ENCODE measurements at places on chromosomes 4 and X.

DNA sequence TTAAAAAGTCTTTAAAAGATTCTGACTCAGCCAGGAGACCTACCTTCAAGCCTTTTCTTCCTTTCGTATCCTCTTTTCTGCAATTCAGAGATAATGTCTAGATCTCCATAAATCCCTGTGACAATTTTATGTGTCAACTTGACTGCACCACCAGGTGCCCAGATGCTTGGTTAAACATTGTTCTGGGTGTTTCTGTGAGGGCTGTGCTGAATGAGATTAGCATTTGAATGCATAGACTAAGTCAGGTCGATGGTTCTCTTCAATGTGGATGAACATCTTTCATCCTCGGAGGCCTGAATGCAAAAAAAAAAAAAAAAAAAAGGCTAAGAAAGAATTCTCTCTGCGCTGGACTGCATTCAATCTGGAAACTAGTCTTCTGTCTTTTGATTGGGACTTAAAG lies 1082.7 kb downstream of the NLGN4X start:
- DNase-seq = no peak

DNA sequence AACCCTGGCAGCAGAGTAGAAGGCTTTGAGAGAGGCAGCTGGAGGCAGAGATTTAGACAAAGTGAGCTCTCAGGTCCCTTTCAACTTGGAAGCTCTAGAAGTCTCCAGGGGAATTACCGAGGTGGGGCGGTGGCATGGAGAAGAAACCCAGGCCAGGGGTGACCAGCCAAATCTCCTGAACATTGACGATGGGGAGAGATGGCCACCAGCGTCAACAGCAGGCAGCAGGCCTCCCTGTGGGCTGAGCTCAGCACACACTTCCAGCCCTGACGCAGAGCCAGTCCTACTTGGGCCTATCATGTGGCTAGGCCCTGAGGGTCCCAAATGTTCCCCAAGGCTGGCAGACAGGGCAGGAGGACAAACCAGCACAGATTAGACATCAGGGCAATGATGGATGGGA lies 187.8 kb downstream of the BCOR start:
- DNase-seq = no peak

DNA sequence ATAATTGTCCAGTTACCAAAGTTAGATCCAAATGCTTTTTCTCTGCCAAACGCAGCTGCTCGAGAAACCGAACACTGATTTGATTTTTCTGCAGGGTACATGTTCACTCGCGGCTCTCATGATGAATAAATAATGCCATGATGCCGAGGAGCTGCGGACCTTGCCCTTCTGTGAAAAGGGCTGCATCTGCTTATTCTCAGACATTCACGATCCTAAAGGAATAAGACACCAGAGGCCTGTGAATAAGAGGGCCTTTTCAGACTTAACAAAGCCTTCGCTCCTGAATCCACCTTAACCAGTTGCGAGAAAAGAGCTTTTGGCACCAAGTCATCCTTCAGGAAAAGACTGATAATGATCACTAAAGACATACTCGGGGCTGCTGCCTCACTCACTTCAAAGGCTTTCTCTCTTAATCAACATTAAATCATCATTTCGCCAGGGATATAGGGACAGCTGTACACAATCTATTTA lies 147.5 kb downstream of the FBXO8 start:
- no peak for DNase-seq

DNA sequence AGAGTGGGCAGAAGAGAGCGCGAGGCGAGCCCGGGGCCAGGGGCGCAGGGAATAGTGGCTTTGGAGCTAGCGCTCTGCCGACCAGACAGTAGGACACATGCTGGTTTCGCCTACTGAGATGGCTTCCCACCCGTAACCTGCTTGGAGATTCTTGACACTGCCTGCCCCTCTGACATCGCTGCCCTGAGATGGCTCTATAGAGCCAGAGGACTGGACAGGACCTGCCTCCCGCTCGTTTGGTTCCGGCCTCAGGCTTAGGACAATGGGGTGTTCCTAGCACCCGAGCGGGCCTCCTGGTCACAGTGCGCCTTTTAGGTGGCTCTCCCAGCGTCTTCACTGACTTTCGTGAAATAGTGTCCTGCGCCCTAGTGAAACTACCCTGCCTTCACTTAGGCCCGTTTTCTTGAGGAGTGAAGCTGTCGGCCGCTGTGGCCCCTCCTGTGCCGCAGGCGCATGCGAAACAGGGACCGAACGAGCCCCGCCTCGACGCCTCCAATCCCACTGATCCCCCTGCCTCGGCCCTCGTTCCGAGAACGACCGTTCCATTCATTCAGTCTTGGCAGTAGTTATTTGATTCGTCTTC lies 608 bp downstream of the TAF1 start:
- peak; percentile 22 for DNase-seq

- DNase-seq = no peak
Measured at GRCh38 chr4:164508771-164509170, 245.2 kb upstream of the SMIM31 start.

- DNase-seq = no peak
Measured at GRCh38 chrX:15856636-15857035, 2.0 kb upstream of the AP1S2 start.

DNA sequence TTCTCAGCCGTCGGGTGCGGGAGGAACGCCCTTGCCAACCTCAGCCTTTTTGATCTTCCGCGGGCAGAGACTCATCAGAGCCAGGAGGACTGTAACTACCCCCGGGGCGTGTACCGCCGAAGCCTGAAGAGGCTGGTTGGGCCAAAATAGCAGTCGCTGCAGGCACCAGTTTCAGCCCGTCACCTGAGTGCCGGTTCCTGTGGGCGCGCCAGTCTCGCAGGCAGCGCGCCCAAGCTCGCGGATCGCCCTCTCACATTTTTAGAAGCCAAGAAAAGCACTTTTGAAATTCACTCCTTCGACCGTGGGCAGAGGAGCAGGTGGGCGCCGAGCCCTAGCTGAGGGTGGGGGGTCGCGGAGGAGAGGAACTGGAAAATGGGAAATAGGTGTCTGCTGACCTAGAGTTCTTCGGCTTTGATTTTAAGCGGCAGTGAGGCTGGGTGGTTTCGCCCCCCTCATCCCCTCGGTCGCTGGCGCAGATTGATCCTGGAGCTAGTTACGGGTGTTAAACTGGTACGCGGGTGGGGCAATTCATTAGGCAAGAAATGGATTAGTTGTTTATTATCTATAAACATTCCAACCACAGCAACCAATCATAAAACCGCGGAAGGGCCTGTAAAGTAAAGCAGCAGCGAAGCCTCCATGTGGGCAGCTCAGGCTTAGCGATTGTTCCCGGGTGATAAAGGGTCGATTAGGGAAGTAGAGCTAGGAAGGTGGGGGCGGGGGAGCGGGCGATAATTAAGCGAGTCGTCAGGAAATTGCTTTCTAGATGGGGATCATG lies 69.2 kb downstream of the FBXO8 start:
- no peak for DNase-seq

- no peak for DNase-seq
Measured at GRCh38 chr4:141654098-141654497, 17.7 kb downstream of the IL15 start.

DNA sequence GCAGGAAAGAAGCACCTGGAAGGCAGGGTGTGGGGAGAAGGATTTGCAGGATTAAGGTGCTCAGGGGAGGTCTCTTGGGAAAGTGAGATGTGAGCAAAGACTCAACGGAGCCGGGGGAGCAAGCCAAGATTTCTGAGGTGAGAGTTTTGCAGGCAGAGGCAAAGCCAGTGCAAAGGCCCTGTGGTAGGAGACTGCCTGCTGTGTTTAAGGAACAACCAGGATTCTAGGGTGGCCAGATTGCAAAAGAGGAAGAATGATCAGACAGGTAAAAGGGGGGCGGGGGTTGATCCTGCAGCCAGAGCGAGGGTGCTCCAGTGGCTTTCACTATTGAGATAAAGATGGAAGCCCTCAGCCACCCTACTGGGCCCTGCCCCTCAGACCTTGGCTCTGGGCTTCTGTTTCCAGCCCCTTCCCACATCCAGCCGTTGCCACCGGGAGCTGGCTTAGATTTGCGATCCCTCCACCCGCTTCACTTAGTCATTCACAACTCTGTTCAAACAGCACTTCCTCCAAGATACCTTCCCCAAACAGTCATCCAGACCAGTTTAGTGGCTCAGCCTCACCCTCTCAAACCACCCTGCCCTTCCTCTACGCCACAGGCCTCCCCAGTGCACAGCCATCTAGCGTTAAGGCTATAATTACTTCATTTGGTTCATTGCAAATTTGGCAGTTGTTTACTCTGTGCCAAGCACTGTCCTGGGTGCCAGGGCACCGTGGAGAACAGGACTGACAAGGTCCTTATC lies 23.3 kb upstream of the BCOR start:
- no peak for DNase-seq

- DNase-seq = no peak
Measured at GRCh38 chr4:122703868-122704267, 28.6 kb upstream of the BBS12 start.

DNA sequence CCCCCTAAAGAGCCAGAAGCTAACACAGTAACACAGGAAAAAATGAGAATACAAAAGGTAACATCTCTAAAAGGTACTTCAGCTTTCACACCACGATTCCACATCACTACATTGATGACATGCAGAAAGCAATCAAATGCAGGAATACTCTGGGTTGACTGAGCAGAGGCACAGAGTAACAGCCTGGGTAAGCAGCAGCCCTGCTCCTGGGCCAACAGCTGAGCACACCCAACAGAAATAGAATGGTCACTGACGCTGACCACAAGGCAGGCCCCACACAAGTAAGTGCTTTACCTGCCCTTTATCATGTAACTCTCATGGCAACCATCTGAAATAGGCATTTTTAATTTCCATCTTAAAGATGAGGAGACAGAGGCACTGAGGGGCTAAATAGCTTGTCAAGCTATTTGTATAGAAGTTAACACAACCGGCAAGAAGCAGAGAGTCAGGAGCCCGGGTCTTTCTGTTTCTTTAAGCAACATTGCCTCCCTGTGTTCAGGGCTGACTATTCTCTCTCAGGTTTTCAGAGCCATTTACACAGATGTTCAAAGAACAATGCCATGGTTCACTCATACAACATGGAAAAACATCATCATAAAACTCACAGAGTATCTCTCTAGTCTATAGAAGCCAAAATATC lies 168.9 kb downstream of the ZNF674 start:
- peak; percentile 3 for DNase-seq

DNA sequence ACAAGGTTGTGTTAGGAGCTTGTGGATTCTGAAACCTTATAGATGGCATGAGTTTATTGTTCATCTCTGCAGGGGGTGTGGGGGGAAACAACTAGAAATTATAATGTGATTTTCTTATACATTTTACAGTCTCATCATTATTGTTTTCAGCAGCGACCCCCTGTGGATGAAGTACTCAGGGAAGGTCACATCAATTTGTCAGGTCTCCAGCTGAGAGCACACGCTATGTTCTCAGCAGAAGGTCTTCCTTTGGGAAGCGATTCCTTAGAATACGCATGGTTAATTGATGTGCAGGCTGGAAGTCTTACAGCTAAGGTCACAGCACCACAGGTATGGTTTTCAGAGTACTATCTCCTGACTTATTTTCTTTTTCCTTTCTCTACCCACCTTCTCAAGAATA lies 72.2 kb downstream of the BLTP1 start:
- peak; percentile 11 for DNase-seq

- DNase-seq = no peak
Measured at GRCh38 chrX:43500246-43500645, 155.9 kb upstream of the MAOA start.

- DNase-seq = peak; percentile 72
Measured at GRCh38 chr4:38385093-38386004, 278.6 kb upstream of the KLF3 start.

DNA sequence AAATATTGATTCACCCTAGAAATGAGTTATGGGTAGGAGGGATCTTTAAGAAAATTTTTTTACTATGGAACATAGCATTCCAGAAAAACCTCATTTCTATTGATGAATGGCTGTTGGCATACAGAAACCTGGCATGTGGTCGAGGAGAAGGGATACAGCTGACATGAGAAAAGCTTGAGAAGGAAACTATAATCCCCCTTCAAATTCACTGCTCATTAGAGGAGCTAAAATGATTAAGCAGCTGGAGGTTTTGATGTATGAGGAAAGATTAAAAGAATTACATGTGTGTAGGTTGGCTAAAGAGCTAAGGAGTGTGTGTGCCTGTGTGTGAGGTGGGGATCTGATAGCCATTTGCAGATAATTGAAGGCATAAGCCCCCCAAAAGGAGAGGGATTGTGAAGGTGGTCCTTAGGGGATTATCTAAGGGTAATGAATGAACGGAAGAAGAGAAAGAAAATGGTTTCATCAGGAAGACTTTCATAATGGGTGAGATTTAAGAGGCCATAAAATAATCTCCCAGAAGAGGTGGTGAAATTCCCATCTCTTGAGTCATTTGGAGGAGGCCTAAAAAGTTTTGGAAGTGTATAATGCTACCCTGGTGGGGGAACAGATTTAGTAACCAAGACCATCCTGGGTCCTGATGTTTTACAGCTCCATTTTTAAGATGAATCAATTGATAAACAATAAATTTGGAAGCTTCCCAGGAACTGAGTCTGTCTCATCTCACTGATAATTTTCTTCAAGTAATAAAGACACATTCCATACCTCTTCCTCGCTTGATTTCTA lies 272.0 kb upstream of the HAND2 start:
- DNase-seq = no peak

- DNase-seq = no peak
Measured at GRCh38 chr4:84634961-84635360, 52.0 kb downstream of the CDS1 start.

DNA sequence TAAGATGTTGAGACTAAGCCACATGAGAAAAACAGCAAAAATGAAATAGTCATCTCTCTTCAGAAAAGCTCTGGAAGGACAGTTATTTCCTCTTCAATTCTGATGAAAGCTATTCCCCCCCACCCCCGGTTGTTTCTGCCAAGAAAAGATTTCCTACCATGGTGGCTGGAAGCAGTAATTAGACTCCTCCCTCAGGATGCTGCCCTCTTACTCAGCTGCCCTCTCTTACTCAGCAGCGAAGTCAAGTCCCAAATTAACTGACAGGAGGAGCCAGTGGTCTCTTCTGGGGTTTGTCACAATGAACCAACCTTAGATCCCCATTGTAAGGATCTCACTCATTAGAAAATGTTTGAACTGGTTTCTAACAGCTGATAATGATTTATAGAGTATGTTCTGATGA lies 38.0 kb downstream of the GPM6B start:
- DNase-seq = no peak

- DNase-seq = no peak
Measured at GRCh38 chr4:39051492-39051891, 10.5 kb upstream of the KLHL5 start.

- DNase-seq = no peak
Measured at GRCh38 chr4:47752214-47752613, 85.7 kb downstream of the CORIN start.

DNA sequence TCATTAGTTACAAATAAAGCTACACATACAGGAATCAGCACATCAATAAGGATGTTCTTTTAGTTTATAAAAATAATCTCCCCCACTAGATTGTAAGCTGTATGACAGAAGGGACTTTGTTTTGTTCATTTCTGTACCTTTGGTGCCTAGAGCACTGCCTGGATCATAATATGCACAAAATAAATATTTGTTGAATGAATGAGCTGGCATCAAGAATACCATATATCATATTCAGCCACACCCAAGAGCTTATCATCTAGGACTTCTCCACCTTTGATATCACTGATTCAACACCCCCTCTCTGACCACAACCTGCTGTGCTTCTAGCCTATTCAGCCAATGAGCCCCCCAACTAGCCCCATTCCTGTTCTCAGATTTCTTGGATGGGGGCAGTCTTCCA lies 10.6 kb downstream of the SYTL4 start:
- DNase-seq = no peak

- DNase-seq = no peak
Measured at GRCh38 chr4:45172636-45173035, 446.3 kb upstream of the GNPDA2 start.

GRCh38 chrX:9745417-9746115 lies 20.1 kb downstream of the GPR143 start:
- no peak for DNase-seq

GRCh38 chr4:55442541-55442940 lies 46.8 kb downstream of the TMEM165 start:
- DNase-seq = no peak

GRCh38 chr4:158299459-158300007 lies 89.2 kb downstream of the TMEM144 start:
- no peak for DNase-seq

All from K562 (cell line).